ENCODE measurements at places on chromosomes 4 and X.
A peak's percentile ranks its signal among the peaks of the same experiment; 100 is the strongest.

DNA sequence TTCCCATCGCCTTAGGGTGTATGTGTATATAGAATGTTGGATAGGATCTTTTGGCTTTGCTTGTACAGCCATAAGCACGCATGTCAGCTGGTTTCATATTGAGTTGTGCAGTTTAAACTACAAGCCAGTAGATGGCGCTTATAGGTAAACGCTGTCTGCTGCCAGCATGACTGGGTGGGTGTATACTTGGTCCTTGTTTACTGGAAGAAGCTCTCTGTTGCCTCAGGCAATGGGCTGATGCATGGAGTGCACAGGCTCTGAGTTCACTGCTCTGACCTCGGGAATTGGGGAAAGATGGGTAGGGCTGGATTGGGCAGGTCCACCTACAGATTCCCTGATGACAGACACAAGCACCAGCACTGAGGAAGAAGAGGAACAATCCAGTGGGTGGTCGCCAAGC is 831.5 kb downstream of the STIM2 start:
- no peak for DNase-seq

- DNase-seq: no peak
Measured at GRCh38 chrX:72373136-72373535, 67.4 kb upstream of the CITED1 start.

GRCh38 chr4:124053872-124054538 is 657.4 kb downstream of the SPRY1 start:
- no peak for DNase-seq

GRCh38 chrX:96474029-96474740 is 210.5 kb upstream of the DIAPH2 start:
- no peak for DNase-seq

- DNase-seq: peak; percentile 39
Measured at GRCh38 chr4:85610450-85610849, 135.5 kb downstream of the ARHGAP24 start.

- DNase-seq: no peak
Measured at GRCh38 chrX:71823391-71824057, 60.4 kb downstream of the CXorf49B start.

DNA sequence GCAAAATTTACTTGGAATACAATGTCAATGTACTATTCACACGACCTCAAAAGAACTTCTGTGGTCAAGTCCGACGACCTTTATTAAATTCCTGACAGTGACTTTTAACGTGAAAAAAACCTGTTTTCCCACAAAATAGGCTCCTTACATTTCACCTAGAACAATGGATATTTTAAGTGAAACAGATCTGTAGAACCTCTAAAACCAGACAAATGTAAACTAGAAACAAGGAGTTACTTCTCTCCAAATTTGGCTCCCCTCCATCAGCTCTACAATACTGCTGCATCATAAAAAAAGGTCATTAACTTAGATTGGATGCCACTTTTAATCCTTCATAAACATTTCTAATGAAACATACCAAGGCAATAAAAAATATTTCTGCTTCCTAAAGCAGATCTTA is 1.2 kb downstream of the NEK1 start:
- DNase-seq: no peak

DNA sequence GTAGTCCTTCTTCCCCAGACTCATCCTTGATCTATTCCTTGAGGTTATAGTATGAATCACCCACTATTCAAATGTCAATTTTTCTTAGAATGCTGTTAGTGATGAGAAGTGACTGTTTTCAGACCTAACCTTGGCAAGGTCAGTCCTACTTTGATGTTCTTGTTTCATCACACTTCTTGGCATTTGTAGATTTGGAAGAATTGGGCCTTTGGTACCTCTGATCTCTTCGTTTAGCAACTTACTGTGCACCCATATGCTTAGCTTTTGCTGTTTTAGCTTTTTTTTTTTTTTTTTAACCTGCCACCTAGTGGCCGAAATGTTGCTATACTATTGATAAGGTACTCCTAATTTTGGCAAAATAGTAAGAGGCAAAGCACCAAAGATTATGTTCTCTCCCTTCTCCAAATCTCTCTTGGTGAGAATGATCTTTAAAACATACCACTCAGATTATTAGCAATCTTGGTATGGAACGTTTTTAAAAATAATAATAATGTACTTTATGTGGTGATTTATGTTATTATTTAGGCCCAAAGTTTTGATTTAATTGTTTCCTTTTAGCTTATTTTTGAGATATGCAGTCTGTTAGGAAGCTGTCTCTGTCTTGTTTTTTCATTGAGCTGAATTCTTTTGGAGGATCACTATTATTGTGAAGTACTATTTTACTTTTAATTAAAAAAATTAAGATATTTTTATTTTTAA is 16.6 kb downstream of the DCK start:
- no peak for DNase-seq

GRCh38 chr4:95417531-95417930 is 131.2 kb downstream of the UNC5C start:
- DNase-seq: no peak

- no peak for DNase-seq
Measured at GRCh38 chrX:50812995-50813842, 775 bp downstream of the SHROOM4 start.

DNA sequence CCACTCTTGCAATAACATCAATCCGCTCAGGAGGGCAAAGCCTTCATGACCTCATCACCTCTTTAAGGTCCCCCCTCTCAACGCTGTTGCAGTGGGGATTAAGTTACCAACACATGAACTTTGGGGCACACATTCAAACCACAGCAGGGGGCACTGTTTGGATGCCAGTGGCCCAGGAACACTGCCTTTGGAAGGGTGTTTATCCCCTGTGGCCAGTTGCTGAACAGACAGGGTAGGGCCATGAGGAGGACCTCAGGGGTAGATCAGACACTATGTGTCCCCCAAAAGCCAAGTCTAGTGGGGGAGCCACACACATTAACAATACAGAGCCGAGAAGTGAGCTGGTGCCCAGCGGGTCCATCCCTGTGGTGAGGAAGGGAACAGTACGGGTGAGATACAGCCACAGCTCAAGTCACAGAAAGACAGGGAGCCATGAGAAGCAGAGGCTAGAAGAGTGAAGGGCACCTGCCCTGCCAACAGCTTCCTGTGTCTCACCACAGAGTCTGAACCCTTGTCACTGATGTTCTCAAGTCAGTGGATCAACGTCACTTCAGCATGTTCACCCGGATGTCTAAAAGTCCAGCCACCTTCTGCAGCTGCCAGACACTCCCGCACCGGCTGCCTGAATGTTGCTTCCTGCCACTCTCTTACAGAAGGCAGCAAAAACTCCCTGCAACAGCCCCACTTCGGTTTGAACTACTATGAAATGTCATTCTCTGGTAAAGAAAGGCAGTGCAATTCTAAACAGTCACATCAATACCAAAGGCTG is 19.9 kb upstream of the MXD4 start:
- peak; percentile 22 for DNase-seq

DNA sequence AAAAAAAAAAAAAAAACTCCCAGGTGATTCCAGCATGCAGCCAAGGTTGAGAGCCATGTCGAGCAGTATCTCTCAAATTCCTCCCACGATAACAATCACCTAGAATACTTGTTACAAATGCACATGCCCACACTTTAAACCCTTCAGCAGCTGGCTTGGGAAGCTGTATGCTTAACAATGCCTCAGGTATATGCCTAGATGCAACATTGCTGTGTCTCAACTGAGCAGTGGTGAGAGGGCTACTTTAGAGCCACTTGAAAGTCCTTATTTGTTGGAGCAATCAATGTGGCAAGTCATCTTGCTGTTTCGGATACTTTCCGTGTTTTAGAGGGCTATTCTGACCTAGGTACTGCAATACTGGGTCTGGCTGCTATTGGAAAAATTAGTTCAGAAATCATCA is 487.4 kb downstream of the INPP4B start:
- DNase-seq: no peak

- DNase-seq: no peak
Measured at GRCh38 chr4:2799224-2799911, 6.5 kb downstream of the SH3BP2 start.

DNA sequence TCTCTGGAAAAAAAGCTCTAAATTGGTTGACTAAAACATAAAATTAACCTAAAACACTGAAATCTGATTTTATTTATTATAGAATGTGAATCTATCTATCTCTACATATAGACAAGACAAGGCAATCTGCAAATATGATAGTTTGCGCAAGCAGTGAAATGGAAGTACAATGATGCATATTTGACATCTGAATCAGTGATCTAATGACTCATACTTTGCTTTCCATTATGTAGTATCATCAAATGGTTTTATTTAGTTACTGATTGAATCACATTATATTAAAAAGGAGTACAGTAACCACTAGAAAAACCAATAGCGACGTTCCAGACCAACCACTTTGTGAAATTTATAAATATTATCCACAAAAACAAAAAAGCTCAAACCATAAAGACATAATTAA is 1969.3 kb downstream of the PCDH7 start:
- DNase-seq: no peak

- no peak for DNase-seq
Measured at GRCh38 chr4:74308215-74308614, at the start of gene EPGN. Gene EPGN, plus strand, starts transcription at chr4:74308470. Its CDS starts 64 bp downstream, at chr4:74308534.

DNA sequence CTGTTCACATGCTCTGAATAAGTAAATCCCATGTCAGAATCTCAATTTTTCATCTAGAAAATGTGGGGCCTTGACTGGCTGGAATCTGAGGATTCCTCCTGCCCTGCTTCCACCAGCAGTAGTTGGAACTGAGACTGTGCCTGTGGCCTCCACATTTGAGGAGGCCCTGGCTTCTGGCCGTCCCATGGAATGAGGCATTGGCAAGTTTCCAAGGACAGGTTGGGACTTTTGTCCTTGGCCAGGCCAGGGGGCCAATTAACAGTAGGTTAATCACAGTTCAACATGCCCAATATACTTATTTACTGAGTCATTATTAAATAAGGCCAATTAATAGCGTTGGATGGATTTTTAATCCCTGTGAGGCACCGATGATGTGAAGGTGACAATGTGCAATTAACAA is 50.2 kb upstream of the GABRE start:
- no peak for DNase-seq

- no peak for DNase-seq
Measured at GRCh38 chrX:115373308-115373707, 83.8 kb downstream of the LUZP4 start.

GRCh38 chr4:165398570-165398969 is 19.8 kb downstream of the CPE start:
- no peak for DNase-seq

DNA sequence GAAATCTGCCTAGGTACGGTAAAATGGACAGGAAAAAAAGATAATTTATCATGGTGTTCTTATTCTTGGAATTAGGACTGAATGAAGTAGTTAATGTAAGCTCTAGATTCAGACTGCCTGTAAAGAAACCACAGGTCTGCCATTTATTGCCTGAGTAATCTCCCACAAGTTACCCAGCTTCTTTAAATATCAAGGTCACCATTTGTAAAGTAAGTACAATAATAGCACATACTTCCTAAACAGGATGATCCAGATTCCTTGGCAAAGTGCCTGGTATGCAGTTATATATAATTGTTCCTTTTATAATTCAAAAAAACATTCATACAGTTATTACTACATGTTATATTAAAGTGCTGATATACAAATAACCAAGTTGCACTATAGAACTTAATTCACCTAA is 368.6 kb downstream of the HNRNPD start:
- DNase-seq: no peak

GRCh38 chr4:11106759-11107158 is 321.9 kb downstream of the HS3ST1 start:
- no peak for DNase-seq

- no peak for DNase-seq
Measured at GRCh38 chr4:121728066-121728465, 31.3 kb upstream of the ANXA5 start.

- DNase-seq: no peak
Measured at GRCh38 chrX:136616987-136617685, 30.8 kb upstream of the CD40LG start.

DNA sequence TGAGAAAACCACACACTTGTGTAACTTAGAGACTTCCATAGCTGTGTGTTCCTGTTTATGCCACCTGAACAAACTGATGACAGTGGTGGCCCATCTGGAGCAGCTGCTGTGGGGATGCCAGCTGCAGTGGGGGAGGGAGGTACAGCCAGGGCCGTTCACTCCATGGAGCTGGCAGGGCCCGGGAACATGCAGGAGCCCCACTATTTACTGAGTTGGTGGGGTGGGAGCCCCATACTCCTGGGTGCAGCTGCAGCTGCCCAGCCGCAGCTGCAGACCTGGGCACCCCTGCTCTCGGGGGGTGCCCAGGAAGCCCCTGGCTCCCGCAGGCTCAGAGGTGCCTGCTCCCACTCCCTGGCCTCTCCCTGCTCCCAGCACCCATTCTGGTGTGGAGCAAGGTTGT is 398.6 kb upstream of the RASGEF1B start:
- DNase-seq: no peak

DNA sequence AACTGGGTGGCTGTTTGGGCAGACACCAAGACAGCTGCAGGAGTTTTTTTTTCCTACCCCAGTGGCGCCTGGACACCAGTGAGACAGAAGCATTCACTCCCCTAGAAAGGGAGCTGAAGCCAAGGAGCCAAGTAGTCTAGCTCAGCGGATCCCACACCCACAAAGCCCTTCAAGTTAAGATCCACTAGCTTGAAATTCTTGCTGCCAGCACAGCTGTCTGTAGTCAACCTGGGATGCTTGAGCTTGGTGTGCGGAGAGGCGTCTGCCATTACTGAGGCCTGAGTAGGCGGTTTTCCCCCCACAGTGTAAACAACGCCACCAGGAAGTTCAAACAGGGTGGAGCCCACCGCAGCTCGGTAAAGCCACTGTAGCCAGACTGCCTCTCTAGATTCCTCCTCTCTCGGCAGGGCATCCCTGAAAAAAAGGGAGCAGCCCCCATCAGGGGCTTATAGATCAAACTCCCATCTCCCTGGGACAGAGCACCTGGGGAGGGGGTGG is 171.4 kb downstream of the ARHGEF9 start:
- DNase-seq: no peak

- DNase-seq: no peak
Measured at GRCh38 chrX:12979026-12979607, 4.2 kb downstream of the TMSB4X start.

DNA sequence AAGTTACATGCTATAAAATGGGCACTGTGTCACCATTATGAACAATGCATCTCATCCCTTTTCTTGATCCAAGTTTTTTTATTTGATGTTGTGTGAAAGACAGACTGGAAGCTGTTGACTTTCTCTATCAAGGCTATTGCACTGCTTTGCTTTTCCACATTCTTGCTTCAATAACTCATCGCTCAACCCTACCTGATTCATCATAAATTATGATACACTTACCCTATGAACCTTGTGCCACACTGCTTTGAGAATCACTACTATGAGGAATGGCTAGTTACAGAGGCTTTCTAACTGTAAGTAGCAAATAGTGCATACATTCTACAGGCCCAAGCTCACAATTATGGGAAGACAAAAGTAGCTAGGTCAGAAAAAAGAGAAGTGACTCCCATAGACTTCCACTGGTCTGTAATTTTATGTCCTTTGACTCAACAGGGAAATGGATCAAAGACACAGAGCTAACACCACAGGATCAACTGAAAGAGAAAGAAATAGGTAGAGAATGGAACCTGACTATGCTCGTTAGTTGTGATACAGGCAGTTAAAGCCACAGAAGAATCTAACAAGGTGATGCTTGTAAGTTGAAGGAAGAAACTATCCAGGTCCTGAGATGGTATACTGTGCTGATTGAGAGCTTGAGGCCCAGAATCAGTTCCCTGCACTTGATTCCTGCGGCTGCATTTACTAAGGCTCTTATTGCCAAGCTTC is 163.5 kb downstream of the PPP3CA start:
- no peak for DNase-seq

- DNase-seq: no peak
Measured at GRCh38 chr4:136036744-136037143, 1495.5 kb downstream of the PCDH18 start.

All from GM18507 (cell line).